ENCODE measurements at places on chromosomes 4 and X.

GRCh38 chr4:62771983-62772557 lies 1571.9 kb downstream of the ADGRL3 start:
- DNase-seq = no peak

DNA sequence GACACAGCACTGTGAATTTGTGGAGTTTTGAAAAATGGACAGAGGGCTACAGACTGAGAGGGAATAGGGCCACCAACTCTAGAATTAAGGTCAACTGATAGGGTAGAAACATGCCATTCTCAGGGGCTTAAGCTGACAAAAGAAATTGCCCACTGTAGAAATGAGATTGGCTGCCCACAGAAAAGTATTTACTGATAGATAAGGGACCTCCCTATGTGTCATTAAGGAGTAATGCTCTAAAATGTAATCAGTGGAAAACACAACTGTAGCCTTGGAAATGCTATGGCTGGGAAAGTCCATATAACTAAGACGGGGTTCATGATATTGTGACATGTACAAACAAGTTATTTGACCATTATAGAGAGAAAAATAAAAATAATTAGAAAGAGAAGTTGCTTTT lies 4.6 kb downstream of the RTL9 start:
- DNase-seq = no peak

- DNase-seq = no peak
These were observed 6.3 kb downstream of the LAS1L start for GRCh38 chrX:65528293-65528692.

GRCh38 chr4:98778206-98778605 lies 119.8 kb upstream of the TSPAN5 start:
- no peak for DNase-seq

GRCh38 chr4:54172156-54172555 lies 56.9 kb upstream of the PDGFRA start:
- DNase-seq = no peak

DNA sequence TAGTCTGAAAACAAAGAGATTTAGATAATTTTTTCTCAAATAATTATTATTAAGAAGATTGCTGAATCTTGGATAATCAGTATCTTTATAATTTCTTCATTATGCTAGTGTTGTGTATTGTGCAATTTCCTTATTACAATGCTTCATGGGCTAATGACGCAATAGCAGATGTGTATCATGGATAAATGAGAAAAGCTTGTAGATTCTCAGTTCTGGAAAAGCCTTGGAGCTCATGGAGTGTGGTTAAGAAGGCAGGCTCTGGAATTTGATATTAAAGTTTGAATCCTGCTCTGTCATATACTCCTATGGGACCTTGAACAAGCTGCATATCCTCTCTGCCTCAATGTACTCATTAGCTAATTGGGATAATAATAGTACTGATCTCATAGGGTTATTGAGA lies 18.9 kb upstream of the CXCL8 start:
- DNase-seq = peak; percentile 52

GRCh38 chr4:3391422-3391821 lies 50.3 kb upstream of the HGFAC start:
- no peak for DNase-seq

GRCh38 chr4:31370866-31371465 lies 650.8 kb downstream of the PCDH7 start:
- DNase-seq = no peak

DNA sequence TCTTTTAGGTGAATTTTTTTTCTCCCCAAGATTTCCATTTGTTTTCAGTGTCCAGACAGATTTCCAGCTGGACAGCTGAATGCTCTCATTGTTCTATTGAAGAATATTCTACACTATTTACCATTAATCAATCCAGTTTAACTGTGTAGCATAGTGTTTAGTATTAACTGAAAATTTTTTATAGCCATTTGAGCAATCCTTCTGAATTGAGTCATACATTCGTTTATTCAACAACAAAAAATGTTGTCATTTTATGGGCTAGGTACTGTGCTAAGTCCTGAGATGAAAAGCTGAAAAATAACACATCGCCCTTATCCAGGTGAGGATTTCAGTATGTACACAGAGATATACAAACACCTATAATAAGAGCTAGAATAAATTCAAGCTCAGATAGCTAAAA lies 223.3 kb downstream of the COL25A1 start:
- no peak for DNase-seq

GRCh38 chrX:24229976-24230375 lies 80.4 kb downstream of the ZFX start:
- no peak for DNase-seq

- DNase-seq = no peak
These were observed 2.7 kb upstream of the GRIA3 start for GRCh38 chrX:123181233-123181914.

DNA sequence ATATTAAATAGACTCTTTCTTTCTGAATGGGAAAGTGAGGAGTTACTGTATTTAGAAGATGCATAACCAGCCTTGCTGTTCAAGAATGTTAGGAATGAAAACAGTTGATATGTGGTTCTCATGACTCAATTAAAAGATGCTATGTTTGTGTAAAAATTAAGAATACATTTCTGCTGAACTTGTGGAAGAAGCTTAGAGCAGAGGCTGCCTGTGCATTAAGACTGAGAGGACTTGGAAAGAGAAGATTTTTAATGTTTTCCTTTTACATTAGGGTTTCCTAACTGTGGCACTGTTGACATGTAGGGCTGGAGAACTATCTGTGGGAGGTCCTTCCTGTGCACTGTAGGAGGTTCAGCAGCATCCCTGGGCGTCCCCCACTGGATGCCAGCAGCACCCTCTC lies 137.7 kb downstream of the GPR143 start:
- DNase-seq = no peak

DNA sequence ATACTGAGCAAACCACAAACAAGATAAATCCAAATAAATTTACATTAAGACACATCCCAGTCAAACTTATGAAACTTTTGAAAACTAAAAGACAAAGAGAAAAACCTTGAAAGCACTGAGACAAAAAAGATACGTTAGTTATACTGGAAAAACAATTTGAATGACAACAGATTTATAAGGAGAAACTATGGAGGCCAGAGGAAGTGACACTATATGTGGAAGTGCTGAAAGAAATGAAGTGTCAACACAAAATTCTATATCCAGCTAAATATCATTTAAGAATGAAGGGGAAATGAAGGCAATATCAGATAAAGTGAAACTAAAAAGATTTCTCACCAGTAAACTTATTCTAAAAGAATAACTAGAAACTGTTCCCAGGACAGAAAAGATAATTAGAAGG lies 283.7 kb downstream of the RAPGEF2 start:
- DNase-seq = no peak

DNA sequence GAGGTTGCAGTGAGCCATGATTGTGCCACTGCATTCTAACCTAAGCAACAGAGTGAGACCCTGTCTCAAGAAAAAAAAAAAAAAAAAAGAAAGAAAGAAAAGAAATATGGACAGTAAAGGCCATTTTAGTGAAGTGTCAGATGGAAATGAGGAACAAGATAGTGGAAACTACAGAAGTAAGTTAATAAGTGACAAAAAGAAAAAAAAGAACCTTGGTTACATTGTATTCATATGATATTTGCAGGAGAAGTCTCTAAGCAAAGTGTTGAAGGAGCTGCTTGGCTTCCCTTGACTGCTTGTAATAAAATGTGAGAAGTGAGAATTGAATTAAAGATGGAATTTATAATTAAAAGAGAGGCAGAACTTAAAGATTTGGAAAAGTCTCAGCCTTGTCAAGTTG lies 73.2 kb downstream of the HOPX start:
- no peak for DNase-seq

- DNase-seq = no peak
These were observed at the start of gene NAA10 for GRCh38 chrX:153934762-153935325. Gene NAA10 (minus strand): TSS chrX:153935037. CDS start chrX:153934904, 133 bp downstream.

DNA sequence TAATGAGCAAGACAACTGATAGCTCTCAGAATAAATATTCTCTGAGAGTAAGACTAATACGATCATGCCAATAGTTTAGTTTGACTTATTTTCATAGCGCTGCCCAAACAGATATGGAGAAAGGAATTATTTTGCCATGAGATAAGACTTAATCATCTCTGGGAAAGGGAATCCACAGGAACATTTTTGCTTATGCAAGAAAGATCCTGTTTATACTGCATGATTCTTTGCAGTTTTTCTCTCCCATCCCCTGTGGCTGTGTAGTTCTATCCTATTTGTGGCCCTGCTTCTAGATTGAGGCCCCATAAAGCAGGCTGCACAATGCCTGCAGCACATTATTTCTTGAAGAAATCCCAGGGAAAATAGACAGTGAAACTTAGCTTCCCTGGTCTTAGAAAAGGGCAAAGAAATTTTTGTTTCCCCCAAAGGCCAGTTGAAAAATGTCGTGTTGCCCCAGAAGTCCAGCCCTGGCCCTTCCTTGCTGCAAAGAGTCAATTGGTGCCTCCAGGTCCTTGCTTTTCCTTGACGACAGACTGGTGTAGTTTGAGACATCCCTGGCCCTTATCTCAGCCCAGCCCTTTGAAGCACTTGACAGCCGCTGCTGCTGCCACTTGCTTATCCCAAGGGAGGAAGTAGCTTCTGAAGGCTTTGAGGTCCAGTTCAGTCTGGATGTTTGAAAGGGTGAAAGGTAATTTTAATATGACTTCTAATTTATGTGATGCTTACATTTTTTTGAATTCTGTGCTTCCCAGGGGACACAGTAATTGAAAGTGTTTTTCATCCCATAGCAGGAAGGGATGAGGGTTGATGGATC lies 45.0 kb upstream of the SH3RF1 start:
- no peak for DNase-seq

DNA sequence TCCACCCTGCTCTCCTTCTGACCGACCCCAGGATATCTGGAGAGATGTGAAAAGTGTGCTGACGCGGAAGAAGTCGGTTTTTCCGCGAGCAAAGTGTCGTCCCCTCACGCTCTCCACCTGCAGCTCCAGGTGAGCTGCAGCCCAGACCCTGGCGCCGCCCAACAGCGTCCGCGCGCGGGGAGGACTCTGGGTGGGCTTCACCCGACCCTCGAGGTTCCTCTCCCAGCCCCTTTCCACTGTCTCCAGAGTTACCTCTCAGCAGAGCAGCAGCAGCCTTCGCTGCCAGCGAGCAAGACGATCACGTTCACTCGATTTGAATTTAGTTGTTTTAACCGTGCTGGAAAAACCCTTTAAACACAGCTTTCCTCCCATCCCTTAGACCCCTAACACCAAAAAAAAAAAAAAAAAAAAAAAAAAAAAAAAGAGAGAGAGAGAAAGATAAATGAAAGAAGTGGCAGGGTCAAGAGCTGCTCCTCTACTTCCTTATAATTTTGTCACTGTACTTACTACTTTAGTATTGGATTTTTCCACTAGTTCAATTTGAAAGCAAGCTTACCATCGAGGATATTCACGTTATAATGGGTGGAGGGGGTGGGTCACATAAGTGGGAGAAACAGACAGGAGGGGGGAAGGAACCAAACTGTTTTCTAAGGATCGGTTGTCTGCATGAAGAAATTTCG lies 758 bp upstream of the NR3C2 start:
- no peak for DNase-seq

GRCh38 chr4:116055857-116056827 lies 942.7 kb upstream of the NDST4 start:
- DNase-seq = no peak

- no peak for DNase-seq
These were observed 222.6 kb downstream of the DCTD start for GRCh38 chr4:182694551-182694950.

DNA sequence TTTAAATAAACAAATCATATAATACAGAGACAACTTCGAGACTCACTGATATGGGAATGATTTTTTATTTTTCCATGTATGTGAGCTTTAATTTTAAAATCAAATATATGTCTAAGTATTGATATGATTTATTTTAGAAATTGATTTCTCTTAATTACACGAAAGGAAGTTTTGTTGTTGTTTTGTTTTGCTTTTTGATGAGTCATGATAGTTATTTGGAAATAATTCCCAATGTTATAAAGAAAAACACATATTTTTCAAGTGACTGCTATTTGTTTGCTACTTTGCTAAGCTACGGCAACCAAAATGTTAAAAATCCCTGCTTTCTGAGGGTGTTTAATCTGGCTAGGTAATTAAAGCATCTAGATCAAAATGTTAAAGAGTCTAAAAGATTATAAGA lies 2139.4 kb upstream of the TENM3 start:
- no peak for DNase-seq

GRCh38 chr4:14277505-14277904 lies 650.0 kb upstream of the BOD1L1 start:
- DNase-seq = no peak

GRCh38 chrX:133608406-133608805 lies 193.1 kb upstream of the GPC4 start:
- no peak for DNase-seq

DNA sequence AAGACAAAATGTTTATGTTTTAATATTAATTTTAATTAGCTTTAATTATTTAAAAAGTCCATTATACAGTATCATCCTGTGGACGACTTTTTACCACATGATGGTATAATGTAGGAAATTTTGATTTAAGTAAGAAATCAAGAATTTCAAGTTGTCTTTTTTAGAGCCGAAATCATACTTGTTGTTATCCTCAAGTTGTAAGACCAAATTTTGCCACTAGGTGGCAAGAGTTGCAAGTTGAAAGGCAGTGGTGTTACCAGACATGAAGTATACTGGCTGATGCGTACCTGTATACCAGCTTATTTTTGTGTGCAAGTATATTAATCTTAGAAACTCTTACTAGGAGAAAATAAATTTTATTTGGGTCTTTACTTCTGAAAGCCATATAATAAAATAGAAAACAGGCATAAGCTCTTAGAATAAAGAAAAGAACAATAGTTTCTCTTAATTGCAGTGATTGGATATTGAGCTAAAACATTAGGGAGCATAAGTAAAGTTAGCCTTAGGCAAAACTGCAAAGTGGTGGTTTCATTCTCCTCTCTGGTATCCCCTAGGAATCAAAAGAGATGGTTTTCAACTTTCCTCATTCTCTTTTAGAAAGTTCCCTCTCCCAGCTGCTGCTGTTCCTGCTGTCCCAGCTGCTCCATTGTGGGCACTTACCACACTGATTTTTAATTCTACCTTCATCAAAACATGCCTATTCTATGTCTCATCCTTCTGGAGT lies 118.0 kb upstream of the WDFY3 start:
- DNase-seq = peak; percentile 90

DNA sequence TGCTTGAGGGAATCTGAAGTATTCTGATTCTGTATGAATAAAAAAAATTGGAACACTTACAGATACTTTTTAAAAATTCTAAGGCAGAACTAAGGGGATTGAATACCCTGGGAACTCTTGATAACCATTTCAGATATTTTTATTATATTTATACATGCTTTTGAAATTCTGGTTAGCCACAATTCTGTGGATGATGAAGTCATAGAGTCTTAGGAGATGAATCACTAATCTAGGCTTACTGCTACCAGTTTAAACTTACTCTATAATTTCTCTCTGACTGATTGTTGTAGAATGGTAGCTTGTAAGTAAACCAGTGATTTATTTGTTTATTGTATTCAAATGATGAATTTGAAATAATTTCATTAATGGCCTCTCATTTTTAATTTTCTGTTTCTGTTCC lies 11.4 kb upstream of the SLAIN2 start:
- DNase-seq = no peak

GRCh38 chr4:163495900-163496299 lies 1.4 kb downstream of the TMA16 start:
- no peak for DNase-seq

GRCh38 chr4:70892086-70892769 lies 9.9 kb upstream of the MOB1B start:
- DNase-seq = peak; percentile 76
